ENCODE measurements at places on chromosomes 1 and 21.

DNA sequence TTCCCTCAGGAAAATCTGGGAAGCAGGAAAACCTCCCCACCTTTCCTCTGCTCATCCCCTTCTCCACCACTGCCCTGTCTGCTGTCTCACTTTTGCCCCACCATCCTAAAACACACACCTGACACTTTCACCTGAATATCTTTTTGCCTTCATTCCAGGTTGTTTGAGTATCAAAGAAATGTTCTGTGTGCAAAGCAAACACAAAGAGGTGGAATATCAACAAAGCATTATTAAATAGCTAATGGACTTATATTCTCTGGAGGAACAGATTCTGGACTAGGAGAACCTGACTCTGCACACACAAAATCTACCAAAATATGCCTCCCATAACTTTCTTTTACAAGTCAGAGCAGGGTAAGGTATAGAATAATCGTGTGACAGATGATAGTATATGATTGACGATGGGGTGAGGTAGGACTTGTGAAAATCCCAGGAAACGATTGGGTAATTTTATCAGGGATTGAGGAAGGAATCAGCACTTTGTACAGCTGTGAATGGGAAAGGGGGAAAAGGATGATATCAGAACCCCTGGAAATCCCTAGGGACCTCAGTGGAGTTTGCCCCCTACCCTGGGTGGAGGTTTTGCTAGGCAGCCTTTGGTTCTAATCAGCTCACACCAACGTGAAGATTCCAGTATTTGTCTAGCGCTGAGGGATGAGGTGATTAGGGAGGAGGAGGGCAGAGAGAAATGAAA lies 87.7 kb downstream of the PROX1 start:
- no peak for DNase-seq

DNA sequence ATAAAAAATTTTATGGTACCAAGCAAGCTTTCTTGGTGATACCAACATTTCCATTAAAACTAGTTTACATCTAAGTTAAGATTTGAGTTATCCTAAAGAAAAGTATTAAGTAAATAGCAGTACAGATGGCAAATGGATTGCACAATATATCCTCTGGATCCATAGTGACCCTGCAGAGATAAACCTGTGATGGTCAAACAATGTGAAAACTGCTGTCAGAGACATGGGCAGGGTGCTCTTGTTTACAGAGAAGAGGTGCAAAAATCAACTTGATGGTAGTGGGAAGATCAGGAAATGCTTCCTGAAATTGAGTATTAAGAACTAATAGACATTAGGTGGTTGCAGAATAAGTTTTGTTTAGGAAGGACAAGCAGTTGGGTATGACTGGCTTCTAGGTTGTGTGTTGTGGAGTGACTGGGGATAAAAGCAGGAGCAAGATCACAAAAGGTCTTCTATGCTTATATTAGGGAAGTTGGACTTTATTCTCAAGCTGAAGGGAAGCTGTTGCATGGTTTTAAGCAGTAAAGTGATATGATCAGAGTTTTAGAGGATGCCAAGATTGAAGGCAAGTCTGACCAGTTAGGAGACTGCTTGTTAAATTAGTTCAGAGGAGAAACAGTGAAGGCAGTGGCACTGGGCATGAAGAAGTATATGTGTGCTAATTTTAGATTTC lies 9.9 kb downstream of the TTC3 start:
- DNase-seq = no peak

DNA sequence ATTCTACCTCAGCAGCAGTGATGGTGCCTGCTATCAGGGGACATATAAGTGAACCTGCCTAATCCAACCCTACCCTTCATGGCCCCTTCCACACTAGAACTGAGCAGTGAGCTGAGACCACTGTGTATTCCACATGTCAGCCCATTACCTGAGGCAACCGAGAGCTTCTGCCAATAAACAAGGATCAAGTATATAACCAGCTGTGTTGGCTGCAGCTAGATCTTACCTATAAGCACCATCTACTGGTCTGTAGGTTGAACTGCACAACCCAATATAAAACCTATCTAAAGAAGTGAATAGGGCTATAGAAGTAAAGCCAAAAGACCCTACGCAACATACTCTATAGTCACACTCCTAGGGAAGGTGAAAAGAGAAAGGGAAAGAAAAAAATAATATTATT lies 376.9 kb downstream of the HHIPL2 start:
- DNase-seq = no peak

- DNase-seq = no peak
Observed at GRCh38 chr1:202575918-202576653, 134.2 kb downstream of the SYT2 start.

DNA sequence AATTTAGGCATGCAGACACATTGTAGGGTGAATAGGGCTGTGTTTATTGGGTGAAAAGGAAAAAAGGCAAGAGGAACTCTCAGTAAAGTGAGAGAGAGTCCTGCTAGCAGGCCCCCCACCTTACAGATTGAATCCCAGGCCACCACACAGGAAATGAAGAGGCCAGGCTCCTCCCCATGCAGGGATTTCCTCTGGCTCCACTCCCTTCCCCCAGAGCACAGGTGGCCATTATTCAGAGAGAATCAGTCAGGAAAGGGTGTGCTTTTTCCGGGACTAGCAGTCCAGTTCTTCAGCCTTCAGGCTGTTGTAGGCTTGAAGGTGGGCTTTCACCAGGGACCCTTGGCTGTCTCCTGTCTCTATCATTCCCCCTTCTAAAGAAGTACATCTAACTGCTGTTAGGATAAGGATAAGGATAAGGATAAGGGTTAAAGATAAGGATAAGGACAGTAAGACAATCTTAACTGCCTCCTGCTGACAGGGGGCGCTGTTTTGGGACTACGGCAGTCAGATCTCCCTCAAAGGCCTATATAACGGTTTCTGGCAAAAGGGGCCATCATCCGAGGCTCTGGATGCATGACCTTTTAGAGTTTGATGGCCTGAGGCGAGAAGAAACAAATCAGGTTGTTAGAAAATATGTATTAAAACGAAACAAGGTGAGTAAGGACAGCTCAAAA lies 26.3 kb downstream of the ZNF648 start:
- DNase-seq = peak; percentile 51

DNA sequence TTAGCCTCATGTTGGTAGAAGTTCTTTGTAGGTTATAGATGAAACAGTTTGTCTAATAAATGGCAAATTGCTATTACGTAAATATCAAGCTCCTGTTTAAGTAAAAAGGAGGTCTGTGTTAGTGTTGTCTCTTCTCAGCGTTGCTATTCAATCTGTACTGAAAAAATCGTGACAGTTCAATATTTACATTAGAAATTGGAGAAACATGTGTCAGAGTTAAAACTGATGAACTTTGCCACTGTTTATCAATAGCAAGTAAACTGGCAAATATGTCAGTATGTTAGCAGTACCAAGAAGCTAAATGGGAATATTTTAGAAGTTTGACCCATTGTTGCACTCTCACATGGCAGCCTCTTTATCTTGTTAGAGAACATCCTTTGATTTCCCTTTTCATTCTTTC lies 218.5 kb downstream of the GPR52 start:
- no peak for DNase-seq

- DNase-seq = peak; percentile 99
Observed at GRCh38 chr1:203290261-203291089, 14.8 kb upstream of the BTG2 start.

GRCh38 chr1:210232511-210233215 lies at the start of gene SERTAD4:
Gene SERTAD4, plus strand, starts transcription at chr1:210232796. Its CDS starts 5,165 bp downstream, at chr1:210237961.
- DNase-seq = no peak

DNA sequence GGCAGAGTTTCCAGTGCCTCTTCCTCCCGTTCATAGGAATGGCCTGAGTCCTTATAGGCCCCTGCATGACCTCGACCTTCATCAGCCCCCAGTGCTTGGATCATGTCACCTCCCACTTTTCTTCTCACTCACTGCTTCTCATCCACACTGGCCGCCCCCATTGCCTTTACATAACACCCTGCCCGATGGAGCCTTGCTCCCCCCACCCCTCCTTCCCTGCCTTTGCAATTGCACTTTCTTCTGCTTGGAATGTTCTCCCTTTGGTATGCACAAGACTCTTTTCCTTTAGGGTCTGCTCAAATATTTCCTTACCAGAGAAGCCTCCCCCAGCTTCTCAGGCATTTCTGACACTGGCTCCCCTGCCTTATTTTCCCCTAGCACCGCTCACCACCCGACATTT lies 125.2 kb upstream of the KCNJ6 start:
- no peak for DNase-seq

Measured in activated CD4-positive, alpha-beta T cell treated with anti-CD3 and anti-CD28 coated beads for 48 hours (primary cell).